ENCODE measurements at places on chromosomes 5 and 9.

GRCh38 chr5:151739939-151740335 lies 18.5 kb downstream of the ATOX1 start:
- DNase-seq, result peak; percentile 99

DNA sequence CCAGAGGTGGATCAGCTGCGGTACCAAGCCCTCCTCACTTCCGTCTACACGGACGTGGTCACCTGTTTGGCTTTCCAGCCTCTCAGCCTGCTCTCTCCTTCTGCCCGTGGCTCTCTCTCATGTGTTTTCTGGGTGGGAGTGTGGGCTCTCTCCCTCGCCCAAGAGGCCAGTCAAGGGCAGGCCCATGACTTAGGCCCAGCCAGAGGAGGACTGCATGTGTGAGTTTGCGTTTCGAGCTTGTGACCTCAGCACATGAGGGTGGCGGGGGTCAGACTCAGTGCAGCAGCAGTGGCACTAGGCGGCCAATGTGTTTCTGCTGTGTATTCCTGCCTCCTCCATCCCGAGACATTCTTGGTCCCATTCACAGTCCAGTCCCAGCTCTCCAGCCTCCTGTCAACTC lies 82.5 kb upstream of the SMIM23 start:
- no peak for DNase-seq

- no peak for DNase-seq
Measured at GRCh38 chr9:33288828-33289483, 1.4 kb upstream of the NFX1 start.

- DNase-seq, result no peak
Measured at GRCh38 chr9:130732793-130733221, 39.2 kb downstream of the EXOSC2 start.

- DNase-seq, result no peak
Measured at GRCh38 chr9:131188976-131189375, 63.6 kb downstream of the NUP214 start.

DNA sequence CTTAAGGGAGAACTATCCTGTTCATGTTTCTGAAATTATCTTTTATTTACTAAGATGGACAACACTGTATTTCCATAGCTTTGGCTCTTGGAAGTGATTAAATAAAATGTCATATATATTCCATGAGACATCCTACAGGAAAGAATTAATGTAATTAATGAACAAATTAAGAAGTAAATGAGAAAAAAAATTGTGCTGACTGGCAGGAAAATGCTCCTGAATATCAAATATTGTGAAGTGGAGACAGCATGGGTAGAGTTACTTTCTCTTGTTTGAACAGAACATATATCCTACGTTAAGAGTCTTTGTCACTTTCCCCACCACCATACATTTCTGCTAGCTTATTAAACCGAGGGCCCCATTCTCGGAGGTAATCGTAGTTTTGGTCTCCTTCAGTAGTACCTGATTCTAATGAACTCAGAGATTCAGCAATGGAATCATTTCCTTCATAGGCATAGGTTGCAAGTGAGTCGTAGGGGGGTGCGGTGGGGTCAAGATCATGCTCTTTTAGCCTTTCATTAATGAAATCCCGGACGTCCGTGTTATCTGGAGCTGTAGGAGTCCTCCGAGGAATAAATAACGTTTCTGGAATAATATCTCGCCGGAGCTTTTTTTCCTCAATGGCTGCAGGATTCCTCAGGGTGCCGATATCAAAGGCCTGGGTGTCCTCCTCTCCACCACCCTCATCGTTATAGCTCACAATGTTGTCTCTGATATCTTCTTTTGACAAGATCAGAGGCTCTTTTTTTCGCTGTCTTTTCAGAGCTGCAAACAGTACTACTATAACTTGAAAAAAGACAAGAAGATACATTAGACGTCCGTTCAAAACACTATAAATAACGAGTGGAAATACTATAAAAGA lies 157.2 kb downstream of the CDH10 start:
- no peak for DNase-seq

DNA sequence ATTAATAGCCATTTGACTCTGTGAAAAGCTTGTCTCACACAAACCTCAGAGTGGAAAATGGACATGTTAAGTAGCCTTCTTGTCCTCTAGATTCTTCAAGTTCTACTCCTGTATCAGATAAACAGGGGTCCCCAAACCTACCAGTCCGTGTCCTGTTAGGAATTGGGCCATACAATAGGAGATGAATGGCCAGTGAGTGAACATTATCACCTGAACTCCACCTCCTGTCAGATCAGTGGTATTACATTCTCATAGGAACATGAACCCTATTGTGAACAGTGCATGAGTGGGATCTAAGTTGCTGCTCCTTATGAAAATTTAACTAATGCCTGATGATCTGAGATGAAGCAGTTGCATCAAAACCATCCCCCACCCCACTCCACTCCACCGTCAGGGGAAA lies 136.3 kb downstream of the TMEM232 start:
- peak; percentile 9 for DNase-seq

DNA sequence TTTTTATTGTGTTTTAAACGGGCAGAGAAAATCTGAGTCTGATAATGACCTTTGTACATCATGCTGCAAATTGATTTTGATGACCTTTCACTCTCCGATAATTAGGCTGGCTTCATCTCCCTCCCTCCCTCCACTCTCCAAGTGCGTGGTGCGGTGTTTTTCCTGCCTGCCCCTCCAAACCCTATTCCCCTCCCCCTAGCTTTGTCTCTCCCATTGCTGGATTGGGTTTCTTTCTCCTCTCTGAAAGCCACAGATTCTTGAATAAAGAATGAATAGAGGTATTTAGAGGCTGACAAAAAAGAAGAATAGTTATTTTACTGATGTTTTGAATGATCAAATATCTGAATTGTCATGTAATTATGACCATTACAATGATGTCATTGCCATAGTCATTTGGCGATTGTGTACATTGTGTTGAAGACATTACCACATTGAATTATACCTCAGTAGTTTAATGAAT lies 571.1 kb upstream of the ZNF608 start:
- no peak for DNase-seq

GRCh38 chr5:122870219-122870856 lies 24.9 kb downstream of the SNX24 start:
- peak; percentile 82 for DNase-seq

DNA sequence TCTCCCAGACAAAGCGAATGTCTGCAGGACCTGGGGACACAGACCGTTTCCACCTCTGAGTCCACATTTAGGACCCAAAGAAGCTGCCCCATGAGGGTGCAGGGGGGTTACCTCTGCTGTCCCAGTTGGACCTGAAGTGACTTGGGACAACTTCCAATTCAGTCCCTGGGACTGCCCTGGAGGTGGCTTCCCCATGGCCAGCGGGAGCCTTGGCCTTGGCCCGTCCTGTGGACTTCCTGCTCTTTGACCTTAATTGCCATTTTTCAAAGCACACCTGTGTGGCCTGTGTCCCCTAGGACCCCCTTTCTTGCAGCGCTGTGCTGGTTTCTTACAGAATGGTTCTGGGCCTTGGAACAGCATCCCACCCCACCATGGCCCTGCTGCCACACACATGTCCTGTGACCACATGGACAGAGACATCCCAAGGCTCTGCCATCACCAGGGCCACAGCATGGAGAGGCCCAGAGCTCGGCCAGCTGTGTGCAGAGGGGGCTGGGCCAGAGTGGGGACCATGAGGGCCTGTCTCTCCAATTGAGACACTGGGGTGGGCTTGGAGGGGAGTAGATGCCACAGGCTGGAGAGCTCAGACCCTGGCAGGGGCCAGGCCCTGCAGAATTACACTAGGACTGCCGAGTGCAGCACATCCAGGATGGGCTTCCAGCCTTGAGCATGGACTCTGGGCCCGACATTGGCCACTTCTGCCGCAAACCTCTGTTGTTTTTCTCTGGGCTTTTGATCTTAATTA lies 45.8 kb downstream of the SECISBP2 start:
- DNase-seq, result no peak

DNA sequence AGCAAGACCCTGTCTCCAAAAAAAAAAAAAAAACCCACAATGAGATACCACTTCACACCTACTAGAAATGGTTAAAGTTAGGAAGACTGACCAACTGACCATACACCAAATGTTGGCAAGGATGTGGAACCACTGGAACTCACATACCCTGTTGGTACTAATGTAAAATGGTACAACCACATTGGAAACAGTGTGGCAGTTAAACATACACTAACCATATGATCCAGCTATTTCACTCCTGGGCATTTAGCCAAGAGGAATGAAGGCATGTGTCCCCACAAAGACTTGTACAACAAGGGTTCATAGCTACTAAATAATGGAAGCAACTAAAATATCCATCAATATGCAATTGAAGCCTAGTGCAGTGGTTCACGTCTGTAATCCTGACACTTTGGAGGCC lies 21.3 kb downstream of the NAIF1 start:
- DNase-seq, result no peak

- no peak for DNase-seq
Measured at GRCh38 chr5:154482528-154483449, 4.8 kb upstream of the HAND1 start.

- no peak for DNase-seq
Measured at GRCh38 chr9:71544464-71544863, 223.8 kb downstream of the CEMIP2 start.

DNA sequence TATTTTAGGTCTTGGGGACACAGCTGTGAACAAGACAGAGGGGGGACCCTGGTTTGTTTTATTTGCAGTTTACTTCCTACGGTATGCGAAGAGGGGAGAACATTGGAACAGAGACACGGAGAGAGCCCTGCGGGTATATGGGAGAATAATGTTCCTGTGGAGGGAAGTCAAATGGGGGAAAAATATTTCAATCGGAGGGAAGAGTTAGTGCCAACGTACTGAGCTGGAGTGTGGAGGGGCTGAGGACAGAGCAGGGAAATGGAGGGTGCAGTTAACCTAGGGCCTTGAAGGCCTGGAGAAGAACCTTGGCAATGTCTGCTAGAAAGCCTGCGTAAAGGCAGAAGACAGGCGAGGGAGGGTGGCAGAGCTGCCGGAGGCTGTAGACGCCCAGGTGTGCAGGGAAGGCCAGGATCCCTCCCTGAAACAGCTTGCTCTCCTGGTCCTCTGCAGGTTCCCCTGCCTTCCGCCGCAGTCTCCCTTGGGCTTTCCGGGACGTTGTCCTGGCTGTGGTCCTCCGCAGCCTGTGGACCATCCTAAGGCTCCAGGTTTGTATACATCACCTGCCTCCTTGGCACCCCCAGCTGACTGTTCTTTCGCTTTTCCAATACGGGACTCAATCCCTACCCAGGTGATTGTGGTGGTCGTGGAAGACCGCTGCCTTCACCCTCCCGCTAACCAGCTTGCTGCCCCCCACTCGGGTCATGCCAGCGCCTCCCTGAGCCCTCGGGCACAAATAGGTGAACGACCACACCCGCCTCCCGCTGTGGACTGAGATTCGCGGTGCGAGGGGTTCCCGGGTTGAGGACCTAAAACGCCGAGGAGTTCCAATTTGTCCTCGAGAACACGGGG lies 1.9 kb upstream of the RACK1 start:
- no peak for DNase-seq

DNA sequence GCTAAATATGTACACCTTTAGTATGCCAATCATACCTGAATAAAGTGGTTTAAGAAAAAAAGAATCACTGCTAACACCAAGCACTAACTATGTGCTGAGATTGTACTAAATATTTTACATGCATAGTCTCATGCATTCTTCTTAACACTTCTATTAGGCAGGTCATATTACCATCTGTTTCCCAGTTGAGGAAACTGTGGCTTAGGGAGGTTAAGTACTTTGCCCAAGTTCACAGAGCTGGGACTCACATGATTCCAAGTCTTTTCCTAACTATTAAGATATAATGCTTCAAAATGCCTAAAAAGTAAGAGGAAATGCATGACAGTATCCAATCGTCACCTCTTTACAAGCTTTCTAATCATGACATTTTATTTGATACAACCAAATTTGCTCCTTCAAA lies 69.2 kb upstream of the PLPP6 start:
- DNase-seq, result peak; percentile 15

DNA sequence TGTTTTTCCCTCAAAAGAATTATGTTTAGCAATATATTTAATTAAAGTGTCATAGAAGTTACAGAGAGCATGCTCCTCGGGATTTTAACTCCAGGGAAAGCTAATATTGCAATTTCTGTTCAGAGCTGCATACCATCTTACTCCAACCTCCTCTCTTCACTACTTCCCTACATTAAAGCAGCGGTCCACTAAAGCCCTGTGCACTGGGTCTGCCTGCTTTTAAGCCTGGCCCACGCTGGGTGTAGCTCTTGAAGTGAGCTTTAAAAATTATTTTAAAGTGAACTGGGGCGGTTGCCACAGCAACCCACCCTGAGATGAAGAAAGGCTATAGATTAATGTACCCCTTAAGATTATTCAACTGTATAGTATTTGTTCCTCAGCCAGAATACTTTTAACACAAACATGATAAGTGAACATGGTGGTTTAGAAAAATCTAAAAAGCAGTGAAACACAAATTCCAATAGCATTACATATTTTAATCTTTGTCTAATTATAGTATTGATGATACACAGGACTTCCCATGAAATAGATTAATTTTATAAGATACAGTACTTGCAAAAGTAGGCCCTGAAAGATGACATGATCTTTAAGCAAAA lies 3.9 kb upstream of the MEF2C start:
- no peak for DNase-seq

DNA sequence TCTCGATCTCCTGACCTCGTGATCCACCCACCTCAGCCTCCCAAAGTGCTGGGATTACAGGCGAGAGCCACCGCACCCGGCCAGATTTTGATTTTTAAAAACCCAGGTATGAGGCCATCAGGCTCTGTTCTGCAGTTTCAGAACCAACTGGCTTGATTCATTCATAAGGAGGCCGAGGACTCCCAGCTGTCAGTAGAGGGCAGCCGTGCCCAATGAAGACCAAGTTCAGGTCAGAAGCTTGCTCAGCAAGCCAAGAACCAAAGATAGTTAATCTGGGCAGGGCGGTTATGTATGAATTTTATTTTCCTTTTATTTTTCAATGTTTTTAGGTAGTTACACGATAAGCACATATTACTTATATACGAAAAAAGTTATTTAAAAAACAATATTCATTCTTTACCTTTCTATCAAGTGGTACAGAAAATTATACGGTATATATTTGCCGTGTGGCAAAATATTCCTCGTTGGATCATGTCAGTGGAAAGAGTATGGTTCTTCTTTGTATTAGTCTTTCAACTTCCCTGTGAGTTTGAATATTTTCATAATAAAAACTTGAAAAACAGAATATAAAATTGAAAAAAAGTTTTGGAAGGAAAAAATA lies 18.0 kb downstream of the MGAT1 start:
- DNase-seq, result peak; percentile 87
